ENCODE measurements at places on chromosomes 3 and 15.
A peak's percentile ranks its signal among the peaks of the same experiment; 100 is the strongest.

DNA sequence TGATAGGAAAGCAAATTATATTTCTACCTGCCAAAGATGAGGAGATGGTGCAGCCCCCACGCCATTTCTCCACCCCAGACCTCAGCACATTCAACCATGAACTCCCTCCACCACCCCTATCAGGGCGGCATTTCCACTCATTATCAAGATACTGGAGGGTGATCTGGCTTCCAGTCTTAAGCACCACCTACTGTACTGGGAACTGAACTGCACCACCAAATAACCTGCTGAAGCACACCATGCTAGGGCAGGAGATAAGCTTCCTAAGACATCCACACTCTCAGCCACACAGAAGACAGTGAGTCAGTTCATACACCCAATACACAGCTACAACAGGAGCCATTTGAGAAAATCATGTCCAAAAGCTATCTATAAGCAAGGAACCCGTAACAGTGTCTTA lies 98.8 kb downstream of the FGF7 start:
- no peak for DNase-seq

- no peak for DNase-seq
These were observed 477.6 kb downstream of the ZNF385D start for GRCh38 chr3:21273259-21274025.

DNA sequence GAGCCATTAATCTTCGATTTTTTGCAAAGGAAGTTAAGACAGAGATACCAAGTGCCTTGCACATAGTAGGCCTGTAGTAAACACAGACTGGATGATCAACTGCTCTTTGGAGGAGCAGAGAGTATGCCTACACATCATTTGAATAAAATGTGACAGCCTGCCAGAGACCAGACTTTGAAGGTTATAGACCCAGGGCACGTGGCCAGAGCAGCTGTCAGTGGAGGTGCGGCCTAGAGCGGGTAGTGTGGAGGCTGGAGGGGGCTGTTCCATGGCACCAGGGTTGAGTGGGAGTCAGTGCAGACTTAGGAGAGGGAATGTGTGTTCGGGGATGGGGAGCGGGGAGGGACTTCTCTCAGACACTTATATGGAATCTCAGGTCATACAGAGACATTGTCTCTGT lies 80.8 kb downstream of the SMAD3 start:
- no peak for DNase-seq

GRCh38 chr3:64088408-64089205 lies 65.3 kb upstream of the PSMD6 start:
- DNase-seq, result no peak

GRCh38 chr3:126399351-126399735 lies 4.6 kb downstream of the CFAP100 start:
- DNase-seq, result no peak

DNA sequence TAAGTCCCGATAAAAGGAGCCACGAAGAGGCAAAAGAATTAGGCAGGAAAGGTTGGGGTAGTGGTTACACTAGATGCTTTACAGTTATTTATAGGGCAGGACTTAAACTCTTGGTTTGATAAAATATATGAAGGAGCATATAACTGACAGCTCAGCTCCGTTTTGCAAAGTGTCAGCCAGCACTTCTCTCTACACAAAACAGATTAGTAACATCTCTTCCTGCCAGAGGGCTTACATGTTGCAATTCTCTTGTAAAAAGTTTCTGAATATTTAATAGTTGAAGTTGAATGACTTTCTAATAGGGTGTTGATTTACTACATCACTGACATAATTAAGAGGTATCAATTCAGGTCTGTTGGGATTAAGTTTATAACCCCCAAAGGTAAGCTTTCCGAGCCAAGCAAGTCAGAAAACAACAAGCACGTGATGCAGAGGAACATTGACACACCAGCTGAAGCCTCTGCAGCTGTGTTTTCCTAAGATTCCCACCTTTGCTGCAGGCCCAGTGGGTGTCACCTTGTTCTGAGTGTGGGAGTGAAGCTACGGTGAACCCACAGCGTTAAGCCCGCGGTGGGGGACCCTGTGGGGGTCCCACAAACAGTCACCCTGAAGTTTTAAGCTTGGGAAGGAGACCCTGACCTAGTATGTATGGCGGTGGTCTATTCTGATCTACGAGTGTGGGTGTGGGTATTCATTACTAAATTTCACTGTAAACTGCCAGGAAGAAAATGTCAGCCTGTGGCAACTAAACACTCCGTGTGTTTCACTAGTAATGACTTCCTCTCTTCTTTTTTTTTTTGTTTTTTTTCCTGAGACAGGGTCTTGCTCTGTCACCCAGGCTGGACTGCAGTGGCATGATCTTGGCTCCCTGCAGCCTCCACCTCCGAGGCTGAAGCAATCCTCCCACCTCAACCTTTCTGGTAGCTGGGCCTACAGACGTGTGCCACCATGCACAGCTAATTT lies 22.0 kb upstream of the ATP13A3 start:
- DNase-seq, result peak; percentile 64

- no peak for DNase-seq
These were observed 44.5 kb downstream of the TMEM44 start for GRCh38 chr3:194588741-194589140.

DNA sequence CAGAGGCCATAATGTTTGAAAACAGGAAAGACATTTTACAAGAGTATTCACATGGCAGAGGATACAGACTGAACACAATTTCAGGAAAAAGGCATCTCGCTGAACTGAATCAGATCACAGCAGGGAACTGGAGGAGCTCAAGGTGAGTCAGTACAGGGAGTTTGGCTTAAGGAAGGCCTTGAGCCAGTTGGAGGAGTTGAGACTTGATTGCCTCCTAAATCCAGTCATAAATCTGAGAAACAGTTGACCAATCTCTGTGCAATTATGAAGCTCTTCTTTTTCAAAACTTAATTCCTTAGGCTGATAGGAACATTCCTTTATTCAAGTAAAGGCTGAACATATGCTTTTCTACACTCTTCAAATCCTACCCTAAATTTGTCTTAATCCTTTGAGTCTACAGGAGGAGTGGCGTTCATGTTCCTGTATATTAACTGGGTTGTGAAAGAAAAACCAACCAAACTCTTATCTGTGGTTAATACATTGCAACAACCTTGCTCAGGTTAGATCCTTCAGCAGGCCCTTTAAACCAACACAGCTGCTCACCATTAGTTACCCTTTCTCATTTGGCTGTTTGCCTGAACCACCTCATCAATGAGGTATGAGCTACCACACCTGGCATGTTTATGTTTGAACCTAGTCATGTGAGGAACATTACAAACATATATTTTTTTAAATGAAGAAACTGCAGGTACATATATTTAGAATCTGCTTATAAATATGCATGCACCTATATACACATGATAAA lies 404.1 kb upstream of the ATP11B start:
- DNase-seq, result no peak

- DNase-seq, result no peak
These were observed 141.7 kb downstream of the RPLP1 start for GRCh38 chr15:69593981-69594966.

DNA sequence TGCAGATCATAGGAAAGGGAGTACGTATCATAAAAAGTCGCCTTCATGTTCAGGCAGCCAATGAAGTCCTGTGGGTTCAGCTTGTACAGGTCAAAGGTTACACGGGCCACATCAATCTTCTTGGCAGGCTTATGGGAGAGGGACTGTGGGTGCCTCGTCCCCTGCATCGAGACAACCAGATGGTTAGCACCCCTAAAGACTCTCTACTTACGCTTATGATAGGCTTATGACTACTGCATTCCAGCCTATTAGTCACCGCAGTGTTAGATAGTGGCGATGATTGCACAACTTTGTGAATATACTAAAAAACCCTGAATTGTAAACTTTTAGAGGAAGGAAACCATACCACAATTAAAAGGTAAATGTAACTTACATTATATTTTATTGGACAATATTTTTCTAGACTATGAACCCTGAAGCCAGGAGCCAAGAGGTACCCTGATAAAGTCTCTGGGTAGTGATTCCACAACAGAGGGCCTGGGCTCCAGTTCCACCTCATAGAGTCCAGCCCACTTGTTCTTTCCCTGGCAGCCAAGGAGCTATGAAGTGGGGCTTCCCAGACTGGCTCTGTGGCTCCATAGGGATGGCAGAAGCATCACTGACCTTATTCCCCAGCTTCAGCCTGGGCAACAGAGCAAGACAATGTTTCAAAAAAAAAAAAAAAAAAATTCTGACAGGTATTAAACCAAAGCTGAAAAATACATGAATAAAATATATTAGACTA lies 2.5 kb upstream of the FANCD2 start:
- DNase-seq, result peak; percentile 40

DNA sequence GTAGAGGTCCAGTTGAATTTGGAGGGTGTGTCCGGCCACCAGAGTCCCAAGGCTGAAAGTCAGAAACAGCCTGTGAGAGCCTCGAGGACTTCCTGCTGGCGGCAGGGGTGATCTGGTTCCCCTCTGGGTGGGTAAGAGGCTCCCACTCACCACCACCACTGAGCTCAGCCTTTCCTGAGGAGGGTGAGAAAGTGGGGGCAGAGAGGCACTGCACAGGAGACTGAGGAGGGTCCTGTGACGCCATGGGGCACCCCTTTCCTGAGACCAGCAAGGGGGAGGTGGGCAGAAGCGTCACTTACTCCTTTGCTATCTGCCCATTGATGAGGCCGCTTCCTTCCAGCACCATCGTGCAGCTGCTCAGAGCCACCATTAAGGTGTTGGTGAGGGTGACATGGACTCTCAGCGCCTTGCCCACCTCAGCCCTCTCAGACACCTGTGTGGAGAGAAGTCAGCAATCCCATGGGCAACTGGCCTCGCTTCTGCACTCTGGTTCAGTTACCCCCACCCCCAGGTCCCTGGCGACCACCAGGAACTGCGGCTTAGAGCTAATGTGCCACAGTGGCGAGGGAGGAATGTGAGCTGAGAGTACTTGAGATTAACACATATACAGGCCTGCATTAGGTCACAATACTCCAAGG lies 10.0 kb upstream of the TGM5 start:
- DNase-seq, result peak; percentile 76

- DNase-seq, result no peak
These were observed 544.8 kb downstream of the AGBL1 start for GRCh38 chr15:86624261-86625036.

DNA sequence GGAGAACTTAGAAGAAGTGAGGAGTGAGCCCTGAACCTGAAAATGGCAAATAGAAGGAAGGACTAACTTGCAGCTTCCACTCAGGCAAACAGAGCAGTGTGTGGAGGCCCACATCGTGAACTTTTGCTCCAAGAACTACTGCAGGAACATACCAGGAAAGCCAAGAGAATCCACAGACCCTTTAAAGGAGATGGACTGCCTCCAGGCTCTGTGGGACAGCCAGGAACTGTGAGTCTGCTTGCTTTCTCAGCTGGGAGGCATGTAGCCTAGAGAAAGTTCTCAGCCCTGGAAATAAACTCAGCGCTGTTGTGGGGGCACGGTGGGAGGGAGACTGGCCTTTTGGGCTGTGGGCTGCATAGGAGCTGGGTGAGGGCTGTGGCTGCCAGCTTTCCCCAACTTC lies 93.0 kb downstream of the SNRK start:
- DNase-seq, result peak; percentile 70

GRCh38 chr3:133532951-133533350 lies 40.5 kb upstream of the CDV3 start:
- no peak for DNase-seq

GRCh38 chr3:57500506-57500905 lies 43.6 kb downstream of the DNAH12 start:
- DNase-seq, result no peak

DNA sequence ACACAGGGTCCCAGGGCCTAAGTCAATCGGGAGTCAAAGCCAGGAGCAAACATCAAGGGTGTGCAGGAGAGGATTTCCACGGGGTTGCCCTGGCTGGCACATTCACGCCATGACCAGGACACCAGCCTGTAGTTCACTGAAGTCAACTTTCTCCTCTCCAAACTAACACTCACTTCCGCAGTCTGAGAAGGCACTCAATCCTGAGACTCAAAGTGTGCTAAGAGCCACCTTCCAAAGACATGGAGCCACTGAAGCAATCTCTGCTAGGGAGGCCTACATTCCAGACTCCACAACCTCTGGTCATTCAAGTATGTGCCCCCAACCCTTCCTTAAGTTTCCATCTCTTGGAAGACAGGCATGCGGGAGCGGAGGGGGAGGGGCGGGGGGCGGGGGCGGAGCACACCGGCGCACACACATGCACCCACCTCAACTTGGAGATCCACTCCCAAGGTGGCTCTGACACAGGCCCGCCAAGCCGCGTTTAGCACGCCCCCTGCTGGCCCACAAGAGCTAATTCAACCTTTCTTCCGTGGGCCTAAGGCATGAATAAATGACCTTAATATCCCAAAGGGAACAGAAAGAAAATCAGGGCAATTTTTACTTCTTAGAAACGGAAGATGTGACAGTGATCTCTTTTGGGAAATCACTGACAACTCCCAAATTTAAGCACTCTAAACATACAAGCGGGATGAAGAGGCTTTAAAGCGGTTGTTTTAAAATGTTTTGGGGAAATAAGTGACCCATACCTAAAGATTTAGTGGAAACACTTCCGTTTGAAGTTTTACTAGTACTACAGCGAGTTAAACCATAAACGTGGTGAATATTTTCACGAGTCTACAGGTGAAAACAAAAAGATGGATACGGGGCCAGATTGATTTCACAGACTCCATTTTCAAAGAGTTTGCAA lies 162.5 kb upstream of the CHRNA7 start:
- DNase-seq, result no peak

DNA sequence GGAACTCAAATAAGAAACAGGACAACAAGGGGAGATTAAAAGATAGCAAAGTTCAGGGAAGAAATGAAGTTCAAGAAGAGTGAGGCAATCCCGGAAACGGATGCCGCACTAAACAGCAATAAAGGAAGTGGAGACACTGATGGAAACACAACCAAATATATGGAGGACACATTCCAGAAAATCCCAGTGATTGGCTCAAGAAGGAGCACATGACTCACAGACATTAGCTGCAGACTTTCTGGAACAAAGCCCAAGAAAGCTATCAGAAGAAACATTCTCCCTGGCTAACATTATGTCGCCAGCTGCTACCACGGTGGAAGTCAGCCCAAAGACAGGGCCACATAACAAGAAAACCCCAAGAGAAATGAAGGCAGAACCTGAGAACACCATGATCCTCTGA lies 18.1 kb upstream of the VGLL4 start:
- no peak for DNase-seq

GRCh38 chr15:85582131-85583079 lies 202.0 kb downstream of the AKAP13 start:
- no peak for DNase-seq

DNA sequence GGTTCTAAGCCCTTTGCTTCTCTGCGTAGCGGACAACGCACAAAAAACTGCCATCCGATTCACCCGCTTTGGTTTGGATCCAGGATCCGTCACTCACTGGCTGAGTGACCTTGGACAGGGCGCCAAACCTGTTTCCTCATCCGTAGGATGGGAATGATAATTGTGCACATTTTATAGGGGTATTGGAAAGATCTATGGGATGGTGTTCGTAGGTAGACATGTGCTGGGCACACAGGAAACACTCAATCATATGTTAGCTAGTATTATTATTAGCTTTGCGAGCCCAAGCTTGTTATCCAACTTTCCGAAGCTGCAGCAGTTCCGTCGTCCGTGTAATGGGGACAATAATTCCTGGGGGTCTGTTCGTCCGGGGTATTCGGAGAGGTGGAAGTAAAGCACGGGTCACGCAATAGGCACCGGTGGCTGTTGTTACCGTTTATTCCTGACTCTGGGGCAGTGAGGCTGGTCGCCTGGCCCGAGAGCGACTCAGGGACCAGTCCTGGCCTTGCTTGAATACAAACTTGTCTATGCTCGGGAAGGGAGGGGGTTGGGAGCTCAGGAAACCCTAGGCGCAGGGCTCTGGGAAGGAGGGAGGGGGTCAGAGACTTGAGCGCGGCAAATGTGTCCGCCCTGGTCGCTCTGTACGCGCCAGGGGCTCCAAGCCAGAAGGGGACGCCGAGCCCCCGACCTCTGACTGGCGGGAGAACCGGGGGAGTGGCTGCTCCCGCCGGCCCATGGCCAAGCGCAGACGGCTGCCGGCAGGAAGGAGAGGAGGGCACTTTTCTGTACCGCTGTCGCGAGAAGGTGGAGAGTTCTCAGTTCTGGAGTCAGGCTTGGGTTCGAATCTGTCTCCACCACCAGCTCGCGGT lies 1.3 kb downstream of the SPSB4 start:
- DNase-seq, result no peak
